ENCODE measurements at places on chromosomes 5 and 9.

DNA sequence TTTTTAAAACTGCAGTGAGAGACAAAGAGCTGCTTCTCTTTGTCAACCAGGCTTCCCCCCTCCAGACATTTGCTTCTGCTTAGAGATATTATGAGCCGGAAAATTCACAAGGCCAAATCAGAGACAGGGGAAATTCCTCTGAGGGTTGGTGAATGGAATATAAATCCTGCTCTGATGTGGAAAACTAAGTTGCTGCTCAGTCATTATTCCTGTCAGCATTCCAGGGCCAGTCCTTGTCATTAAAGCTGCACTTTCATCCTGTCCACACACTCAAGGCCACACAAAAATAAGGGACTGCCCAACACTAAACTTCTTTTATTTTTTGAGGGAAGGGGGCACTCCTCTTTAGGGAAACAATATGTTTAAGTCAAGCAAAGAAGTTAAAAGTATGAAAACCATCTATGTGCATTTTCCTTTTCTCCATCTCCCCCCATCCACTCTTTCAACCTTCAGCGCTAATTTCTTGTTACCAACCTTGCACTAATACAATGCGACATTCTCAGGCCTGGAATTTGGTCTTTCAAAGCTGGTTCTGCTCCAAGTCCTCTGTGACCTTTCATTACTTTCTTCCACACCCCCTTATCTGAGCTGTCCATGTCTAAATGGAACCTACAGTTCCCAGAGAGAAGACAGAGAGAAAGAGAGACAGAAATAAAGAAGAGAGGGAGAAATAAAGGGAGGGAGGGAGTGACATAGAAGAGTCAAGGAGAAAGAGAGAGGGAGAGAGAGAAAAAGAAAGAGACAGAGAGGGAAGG is 118.9 kb upstream of the S1PR3 start:
- DNase-seq = no peak

DNA sequence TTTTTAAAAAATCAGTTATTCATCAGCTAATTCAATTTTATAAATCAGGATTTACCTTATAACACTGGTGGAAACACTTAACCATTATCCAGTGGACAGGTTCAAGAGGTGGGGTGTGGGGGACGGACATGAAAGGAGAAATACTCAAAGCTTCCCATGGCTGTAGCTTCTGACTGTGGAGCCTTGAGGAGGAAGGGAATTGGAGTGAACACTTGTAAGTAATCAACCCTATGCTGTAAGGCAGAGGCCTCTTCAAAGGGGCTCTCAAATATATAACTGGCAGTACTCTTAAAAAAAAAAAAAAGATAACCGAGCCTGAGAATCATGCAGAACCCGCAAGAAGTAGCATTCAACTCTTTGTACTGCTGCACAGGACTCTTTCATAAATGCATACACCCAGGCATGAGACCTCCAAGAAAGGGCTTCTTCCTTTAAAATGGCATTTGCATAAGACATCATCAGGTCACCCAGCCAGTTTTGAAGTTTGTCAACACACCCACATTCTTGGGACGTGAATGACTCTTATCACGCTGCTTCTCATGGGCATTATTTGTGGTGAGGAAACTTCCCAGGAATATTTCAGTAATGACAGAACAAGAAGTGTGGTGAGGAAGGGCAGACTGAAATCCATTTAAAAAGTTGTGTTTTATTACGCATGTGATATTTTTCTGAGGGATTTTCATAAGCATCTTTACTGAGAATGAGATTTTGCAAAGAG is 8.1 kb downstream of the OSMR start:
- no peak for DNase-seq

GRCh38 chr9:124278054-124278540 is 20.3 kb downstream of the NEK6 start:
- DNase-seq = no peak

GRCh38 chr5:88816195-88816594 is 66.8 kb downstream of the MEF2C start:
- no peak for DNase-seq

GRCh38 chr5:11355491-11355890 is 548.8 kb downstream of the CTNND2 start:
- no peak for DNase-seq

GRCh38 chr5:43555895-43556606 is 826 bp downstream of the PAIP1 start:
- peak; percentile 43 for DNase-seq

- no peak for DNase-seq
Measured at GRCh38 chr5:109852371-109853155, 162.8 kb downstream of the MAN2A1 start.

- DNase-seq = no peak
Measured at GRCh38 chr9:133023117-133023890, 7.5 kb upstream of the GTF3C5 start.

Data from lower leg skin (tissue), 4 donors.